ENCODE measurements at places on chromosomes 2 and 18.
A peak's percentile ranks its signal among the peaks of the same experiment; 100 is the strongest.

DNA sequence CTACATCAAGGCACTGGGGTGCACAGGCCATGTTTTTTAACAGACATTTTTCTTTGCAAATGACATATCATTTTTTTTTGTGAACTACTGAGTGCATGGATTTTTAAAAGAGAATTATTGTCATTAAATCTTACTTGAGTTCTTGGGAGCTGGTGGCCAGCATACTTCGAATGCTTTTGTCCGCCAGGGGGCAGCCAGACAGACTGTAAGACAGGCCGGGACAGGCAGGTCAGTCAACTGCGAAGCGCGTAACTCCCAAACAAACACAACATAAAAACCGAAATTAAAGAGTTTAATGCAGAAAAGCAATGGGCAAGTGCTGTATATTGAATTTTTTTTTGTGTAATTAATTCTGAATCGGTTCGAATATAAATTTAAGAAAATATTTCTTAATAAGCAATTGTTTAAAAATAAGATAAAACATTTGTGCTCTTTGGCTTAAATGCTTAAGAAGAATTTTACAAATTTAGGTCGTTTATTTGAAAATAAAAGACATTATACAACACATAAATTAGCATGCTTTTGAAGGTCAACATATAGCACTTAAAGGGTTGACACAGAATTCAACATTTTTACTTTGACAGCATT lies 142.2 kb upstream of the PXDN start:
- DNase-seq: peak; percentile 15

GRCh38 chr18:47908592-47908991 lies 21.9 kb downstream of the SMAD2 start:
- DNase-seq: no peak

- no peak for DNase-seq
Measured at GRCh38 chr2:33202641-33203522, 256.1 kb downstream of the LTBP1 start.

GRCh38 chr2:227503433-227504406 lies 31.8 kb downstream of the AGFG1 start:
- no peak for DNase-seq

- DNase-seq: no peak
Measured at GRCh38 chr2:39631718-39632117, 34.0 kb upstream of the TMEM178A start.

DNA sequence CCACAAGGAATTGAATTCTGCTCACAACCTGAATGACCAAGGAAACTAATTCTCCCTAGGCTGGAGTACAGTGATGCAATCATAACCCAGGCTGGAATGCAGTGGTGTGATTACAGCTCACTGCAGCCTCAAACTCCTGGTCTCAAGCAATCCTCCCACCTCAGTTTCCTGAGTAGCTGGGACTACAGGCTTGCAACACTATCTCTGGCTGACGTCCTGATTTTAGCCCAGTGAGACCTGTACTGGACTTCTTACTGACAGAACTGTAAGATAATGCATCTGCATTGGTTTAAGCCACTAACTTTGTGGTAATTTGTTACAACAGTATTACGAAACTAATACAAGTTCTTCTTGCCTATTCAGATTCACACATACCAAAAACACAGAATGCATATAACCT lies 9.5 kb upstream of the KDSR start:
- no peak for DNase-seq
